ENCODE measurements at places on chromosomes 7 and 10.

GRCh38 chr10:79488336-79488735 is 24.0 kb upstream of the EIF5AL1 start:
- DNase-seq: no peak

- DNase-seq: no peak
Observed at GRCh38 chr10:38045129-38045528, 34.7 kb downstream of the ZNF33A start.

GRCh38 chr10:9211228-9211627 is 1156.7 kb downstream of the GATA3 start:
- no peak for DNase-seq

- DNase-seq: no peak
Observed at GRCh38 chr7:107482571-107482970, 12.7 kb downstream of the GPR22 start.

DNA sequence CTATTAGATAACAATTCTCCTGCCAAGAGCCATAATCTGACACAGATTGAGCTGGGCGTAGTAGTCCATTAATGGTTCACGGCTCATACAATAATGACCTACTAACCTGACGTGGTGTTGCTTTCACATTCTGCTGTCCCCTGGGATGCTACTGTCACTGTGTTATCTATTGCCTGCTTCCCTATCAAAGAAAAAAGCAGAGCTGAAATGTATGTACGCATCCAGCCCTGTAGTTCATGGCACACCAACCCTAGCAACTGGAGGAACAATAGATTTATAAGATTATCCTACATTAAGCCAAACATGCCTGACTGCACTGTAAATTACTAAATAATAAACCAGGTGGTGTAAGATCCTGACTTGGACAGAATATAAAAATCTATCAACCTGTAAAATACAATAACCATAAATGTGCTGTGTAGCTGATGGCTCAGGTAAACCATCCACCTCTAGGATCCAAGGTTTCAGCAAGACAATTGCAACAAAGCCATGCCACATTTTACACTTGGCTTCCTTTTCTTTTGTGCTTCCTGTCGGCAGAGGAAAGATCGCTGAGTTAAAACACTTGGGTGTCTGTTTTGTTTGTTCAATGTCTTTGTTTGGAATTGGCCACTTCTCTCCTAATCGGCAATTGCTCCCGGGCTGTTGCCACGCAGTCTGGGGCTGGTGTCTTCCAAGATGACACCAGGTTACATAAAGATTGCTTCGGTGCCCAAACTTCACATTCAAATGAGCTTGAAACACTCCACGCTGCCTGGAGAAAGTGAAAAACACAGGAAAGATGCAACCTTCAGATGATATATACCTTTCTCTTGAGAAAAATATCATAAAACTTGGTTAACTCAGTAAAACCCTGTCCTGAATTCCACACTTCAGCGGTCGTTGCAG is 143.9 kb upstream of the MGMT start:
- no peak for DNase-seq

GRCh38 chr10:82472406-82473335 is 597.7 kb downstream of the NRG3 start:
- DNase-seq: no peak

DNA sequence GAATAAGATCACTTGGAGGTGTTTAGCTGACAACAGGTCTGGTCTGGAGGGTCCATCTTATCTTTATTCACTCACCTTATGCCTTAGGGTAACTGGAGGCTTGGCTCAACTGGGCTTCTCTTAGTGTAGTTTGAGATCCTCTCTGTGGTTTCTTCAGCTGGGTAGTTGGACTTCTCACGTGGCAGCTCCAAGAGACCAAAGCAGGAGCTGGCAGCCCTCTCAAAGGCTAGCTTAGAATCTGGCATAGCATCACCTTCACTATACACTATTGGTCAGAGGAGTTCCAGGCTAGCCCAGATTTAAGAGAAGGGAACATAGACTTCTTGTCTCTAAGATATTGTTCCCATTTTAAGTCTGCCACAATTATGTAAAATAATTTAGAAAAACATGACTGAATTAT is 16.4 kb downstream of the ADK start:
- DNase-seq: no peak

- no peak for DNase-seq
Observed at GRCh38 chr10:13492493-13493180, 36.2 kb downstream of the BEND7 start.

DNA sequence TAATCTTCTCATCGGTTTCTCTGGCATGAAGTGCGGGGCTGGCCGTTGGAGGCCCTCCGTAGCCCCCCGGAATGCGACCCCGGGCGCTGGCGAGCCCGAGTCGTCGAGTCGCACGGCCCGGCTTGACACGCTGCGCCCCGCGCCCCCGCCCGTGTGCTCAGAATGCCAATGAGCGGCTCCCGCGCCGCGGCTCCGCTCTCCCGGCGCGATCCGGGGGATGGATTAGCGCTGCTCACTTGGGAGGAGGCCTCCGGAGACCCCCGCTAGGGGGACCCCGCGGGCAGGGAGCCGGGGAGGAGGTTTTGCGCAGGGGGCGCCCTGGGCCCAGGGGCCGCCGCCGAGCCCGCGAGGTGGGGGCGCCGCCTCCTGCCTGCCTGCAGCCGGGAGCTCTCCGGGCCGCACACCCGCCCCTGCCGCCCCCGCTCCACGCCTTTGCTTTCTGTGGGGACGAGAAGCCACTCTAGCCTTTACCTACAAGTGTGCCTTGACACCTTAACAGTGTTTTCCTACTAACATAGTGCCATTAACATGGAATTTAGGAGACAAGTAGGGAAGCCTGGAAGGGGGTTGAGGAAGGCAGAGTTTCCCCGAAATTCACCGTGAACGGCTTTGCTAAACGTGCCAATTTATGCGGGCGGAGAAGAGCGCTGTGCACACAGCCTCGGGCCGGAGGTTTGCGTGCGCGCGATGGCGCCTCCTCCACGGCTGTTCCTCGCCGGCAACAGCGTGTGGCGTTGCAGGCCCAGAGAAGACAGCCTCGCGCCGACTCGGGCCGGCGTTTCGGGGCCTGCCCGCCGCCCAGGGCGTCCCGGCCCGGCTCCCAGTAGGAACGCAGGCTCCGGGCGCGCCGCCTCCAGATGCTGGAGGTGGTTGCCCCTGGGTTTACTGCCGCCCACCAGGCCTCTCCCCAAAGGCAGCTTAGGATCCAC is 7.1 kb downstream of the SHH start:
- peak; percentile 22 for DNase-seq

GRCh38 chr7:42065942-42066341 is 171.1 kb downstream of the GLI3 start:
- no peak for DNase-seq

GRCh38 chr10:49037187-49037586 is 78.1 kb downstream of the VSTM4 start:
- no peak for DNase-seq

DNA sequence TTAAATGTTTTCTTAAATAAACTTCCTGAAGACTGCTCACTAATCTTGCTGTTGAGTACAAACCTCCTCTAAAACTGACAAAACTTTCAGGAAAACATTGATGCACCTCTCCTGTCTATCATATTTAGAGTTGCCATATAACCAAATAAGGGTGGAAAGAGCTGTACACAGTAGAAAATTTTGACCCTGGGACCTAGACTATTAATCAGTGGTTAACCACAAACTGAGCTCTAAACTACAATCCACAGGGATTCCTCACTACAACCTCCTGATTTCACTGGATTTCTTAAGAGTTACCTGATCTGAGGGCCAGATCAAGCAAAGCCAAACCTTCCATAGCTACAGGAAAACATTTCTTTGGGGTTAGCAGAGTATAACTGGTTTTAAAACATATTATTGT is 39.9 kb upstream of the WNT16 start:
- no peak for DNase-seq

DNA sequence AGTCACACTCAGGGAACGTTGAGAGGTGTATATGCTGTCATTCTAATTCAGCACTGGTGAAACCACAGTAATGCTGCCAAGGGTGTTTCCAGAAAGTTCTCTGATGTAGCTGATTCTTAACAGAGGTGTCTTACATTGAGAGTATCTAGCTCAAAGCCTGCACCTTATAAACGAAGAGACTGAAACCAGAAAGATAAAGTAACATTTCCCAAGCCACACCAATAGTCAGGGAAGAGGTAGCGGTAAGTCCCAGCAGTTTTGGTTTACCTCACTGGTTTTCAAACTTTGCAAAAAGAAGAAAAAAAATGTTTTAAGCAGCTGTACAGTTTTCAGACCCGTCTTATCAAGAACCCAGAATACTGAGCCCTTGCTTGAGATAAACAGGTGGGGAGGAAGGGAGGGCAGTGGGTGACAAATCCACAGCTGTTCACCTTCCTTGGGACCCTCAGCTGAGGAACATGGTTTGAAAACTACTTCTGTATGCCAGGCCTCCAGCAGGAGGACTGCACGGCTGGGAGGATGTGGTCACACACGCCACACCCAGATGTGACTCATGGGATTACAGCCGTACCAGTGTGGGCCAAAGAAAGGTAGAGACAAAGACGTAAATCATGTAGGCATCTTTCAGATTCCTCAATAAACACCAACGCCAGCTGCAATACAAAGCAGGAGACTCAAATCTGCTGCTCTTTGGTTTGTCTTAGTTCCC is 63.9 kb upstream of the GSDME start:
- peak; percentile 50 for DNase-seq

DNA sequence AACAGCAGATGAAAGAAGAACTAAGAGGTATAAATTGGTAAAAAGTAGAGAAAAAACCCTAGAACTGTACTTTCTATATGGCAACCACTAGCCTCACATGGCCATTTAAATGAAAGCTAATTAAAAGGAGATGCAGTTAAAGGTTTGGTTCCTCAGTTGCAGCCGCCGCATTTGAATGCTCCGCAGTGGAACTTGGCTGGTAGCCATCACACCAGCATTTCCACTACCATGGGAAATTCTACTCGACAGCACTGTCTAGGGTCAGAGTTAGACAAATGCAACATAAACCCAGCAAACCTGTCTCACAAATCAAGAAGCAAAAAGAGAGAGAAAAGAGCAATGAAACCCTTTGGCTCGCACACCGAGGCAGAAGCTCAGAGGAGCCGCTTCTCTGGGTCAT is 29.7 kb downstream of the VIPR2 start:
- DNase-seq: no peak

DNA sequence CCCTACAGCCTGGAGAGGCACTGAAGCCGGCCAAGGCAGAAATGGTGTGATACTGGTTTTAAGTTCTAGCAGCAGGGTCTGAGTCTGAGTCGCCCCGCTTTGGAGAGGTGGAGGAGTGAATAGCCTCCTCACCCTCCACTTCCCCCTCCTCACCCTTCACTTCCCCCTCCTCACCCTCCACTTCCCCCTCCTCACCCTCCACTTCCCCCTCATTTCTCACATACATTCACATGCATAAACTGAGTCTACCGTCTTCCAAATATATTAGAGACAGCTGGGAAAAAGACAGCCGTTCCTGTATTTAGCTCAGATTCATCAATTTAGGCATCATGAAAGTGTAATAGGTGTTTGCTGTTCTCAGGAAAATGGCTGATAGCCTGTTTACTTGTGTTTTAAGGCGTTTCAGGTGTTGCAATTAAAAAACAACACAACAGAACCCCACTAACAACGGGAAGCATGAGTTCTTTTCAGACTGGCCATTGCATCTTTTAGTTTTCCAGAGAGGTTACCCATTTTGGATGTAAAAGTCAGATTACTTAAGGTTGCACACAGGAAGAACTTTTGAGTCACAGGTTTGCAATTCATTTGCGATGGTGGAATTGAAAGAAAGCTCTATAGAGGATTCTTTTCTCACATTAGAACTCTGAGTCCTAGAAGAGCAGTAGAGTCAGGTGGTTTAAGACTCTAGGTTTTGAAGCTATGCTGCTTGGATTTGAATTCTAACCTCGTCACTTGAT is 861 bp downstream of the NRBF2 start:
- no peak for DNase-seq

- no peak for DNase-seq
Observed at GRCh38 chr7:46189255-46189790, 268.3 kb upstream of the IGFBP3 start.

GRCh38 chr7:50795831-50796230 is 13.1 kb upstream of the GRB10 start:
- DNase-seq: no peak

- no peak for DNase-seq
Observed at GRCh38 chr7:5291301-5291700, 8.6 kb downstream of the SLC29A4 start.

DNA sequence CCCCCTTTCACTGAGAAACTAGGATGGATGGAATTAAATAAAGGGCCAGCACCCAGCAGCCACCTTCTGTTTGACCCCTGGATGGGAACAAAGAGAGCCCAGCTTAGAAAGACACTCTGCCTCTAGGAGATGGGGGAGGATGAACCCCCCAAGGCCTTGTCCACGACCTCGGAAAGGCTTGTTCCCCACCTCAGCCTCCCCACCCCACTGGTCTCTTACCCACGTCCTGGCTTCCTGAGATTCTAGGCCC is 9.7 kb downstream of the ITPRIP start:
- no peak for DNase-seq

DNA sequence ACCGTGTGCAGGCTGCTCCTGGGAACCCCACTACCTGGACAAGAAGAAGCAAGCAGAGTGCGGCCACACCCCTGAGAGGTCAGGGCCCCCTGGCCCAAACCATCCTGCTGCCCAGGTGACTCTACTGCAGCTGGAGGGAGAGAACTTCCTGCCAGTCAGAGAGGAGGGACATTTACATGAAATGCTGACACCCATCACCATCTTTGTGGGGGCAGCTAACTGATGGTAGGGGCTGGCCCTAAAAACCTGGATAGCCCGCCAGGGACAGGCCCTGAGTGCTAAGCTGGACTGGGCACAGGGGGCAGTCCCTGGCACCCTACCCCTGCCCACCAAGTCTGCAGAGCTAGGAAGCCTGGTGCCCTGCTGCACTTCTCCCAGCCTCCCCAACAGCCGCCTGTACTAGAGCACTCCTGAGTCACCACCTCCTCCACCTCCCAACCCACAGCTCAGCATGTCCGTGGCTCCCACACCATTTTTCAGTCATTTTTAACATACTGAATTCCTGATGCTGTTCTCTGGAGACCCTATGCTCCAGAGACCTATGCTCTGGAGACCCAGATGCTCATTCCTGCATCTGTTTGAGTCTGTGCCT is 27.5 kb downstream of the DPCD start:
- no peak for DNase-seq

- no peak for DNase-seq
Observed at GRCh38 chr10:109914966-109915365, 8.3 kb downstream of the XPNPEP1 start.

DNA sequence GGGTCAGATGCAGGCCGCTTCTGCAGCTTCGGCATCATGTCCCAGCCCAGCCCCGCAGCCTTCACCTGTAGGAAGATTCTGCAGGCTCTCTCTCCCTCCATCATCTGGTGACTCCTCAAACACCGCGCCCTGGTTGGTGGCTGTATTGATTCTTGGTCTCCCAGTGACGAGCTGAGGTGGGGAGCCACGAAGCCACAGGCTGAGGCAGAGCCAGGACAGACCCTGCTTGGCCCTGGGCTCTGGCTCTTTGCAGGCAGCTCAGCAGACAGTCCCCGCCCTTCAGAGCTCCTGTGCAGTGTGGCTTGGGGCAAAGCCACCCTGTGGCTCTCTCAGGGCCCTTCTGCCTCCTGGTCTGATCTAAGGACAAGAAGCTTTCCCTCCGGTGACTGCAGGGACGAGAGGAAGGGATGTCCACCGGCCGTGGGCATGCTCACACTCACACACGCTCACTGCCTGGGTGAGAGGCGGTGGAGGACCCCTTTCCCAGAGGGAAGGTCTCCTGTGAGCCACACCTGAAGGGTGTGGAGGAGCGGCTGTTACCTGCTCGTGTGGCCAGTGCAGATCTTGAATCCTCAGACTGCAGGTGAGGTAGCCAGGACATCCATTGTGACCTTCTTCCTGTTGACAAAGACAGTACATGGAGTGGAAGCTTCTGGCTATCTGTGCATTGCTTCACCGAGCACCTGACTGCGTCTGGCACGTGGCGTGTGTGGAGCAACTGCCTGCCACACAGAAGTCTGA is 79.6 kb downstream of the INPP5A start:
- no peak for DNase-seq

- no peak for DNase-seq
Observed at GRCh38 chr10:66575251-66575855, 350.5 kb upstream of the LRRTM3 start.
